Activated gamma-delta T cell treated with Interleukin-2 at 50 U/mL for 16 hours (primary cell): ENCODE measurements at places on chromosomes 7 and 10.

DNA sequence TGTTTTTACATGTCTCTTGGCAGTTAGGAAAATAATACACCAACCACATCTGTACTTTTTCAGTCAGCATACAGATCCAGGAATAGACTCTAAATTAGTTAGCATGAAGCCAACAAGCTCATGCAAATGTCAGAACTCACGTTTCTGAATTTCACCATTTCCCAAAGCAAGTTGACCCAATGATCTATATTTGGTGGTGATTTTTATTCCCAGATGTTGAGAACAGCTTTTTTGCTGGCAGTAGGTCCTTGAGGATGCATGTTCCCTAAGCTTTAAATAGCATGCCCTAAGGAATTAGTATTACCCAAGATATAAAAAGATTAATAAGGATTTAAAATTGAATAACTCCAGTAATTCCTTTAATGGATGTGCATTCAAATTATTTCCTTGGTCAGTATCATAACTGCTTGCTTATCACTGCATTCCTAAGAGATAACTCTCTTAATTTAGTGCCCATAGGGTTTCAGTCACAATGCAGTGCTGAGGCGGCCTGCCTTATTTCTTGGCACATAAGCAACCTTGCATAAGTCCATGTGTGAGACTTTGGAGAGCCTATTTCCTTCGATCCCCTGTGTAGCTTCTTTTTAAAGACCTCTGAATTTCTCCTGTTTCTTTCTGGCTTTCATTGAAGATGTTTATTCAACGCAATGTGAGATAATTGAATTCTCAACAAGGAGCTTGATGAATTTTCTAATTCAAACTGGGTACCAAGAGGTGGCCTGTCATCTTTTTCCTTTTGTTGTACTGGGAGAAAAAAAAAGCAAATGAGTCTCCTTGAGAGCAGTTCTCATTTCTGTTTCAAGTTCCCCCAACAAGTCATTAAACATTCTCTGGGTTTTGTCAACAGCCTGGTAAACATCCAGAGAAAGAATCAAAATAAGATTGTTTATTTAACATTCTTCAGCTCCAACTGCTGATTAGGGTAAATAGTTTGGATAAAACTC, 135.3 kb upstream of the MEOX2 start:
- DNase-seq = no peak

DNA sequence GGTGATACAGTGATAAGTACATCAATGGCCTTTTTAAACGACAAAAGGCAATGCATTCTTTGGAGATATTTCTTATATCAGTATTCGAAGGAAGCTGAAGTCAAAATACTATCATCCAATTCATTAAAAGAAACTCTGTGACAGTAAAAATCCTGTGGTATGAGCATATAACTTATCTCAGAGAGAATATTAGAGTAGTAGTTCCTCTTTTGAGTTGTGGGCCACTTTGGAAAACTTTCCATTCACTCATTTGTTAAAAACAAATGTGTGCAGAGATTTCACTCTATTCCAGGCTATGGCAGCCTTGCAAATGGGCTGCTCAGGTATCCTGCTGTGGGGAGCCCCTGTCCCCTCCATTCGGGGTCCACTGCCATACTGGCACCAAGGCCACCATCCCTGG, 55.3 kb upstream of the ZNF438 start:
- no peak for DNase-seq

GRCh38 chr7:90311175-90311574, 9.9 kb downstream of the FAM237B start:
- DNase-seq = no peak

DNA sequence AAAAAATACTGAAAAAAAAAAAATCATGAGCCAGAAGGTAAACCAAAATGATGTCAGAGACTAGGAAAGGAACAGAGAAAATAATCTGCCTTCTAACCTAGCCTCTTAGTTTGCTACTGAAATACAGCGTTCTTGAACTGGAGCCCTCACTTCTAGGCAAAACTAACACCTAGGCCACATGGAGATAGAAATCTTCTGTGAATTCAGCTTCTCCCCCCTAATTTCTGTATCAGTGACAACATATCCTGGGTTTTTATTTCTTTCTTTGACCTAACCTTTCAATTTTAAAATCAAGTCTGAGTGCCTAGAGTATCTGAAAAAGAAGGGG, 100.1 kb upstream of the GLCCI1 start:
- no peak for DNase-seq

DNA sequence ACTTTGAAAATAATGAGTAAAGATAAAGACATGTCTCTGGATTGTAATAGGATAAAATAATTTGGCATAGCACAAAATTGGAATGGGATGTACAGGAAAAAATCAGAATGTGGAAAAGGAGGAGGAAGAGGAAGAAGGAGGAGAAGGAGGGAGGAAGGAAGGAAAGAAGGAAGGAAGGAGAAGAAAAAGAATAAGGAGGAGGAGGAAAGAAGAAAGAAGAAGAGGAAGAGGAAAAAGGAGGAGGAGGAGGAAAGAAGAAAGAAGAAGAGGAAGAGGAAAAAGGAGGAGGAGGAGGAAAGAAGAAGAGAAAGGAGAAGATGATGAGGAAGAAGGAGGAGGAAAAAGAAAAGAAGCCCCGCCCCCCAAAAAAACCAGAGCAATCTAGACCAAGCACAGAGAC, 95.9 kb downstream of the ST8SIA6 start:
- no peak for DNase-seq

GRCh38 chr7:152859781-152860191, 100.2 kb downstream of the ACTR3B start:
- DNase-seq = no peak

GRCh38 chr7:34060196-34060947, 155.0 kb downstream of the BMPER start:
- no peak for DNase-seq

DNA sequence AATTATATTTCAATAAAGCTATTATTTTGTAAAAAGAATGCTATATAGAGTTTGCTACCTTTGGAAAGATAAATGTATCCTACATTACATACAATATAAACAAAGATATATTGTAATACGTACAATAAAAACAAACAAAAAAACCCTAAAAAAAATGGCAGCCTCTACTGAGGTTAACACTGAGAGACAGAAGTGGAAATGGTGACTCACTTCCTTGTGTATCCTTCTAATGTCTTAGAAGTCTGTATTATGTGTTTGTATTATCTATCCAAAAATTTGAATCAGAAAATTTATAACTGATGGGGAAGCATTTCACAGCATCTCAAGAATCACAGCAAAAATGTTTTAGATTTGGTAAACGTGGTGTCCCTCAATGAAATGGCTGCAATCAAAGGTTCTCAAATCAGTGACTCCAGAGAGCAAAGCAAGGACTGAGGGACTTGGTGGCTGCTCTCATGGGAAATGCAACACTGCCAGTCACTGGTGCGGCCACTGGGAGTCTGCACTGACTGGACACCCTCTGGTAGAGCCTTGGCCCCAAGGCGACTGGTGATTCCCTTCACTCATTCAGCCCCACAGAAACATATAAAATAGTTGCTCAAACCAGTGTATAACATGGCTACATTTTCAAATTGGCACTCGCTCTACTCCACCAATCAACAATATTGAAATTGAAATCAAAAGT, 53.8 kb downstream of the PANK1 start:
- DNase-seq = no peak

DNA sequence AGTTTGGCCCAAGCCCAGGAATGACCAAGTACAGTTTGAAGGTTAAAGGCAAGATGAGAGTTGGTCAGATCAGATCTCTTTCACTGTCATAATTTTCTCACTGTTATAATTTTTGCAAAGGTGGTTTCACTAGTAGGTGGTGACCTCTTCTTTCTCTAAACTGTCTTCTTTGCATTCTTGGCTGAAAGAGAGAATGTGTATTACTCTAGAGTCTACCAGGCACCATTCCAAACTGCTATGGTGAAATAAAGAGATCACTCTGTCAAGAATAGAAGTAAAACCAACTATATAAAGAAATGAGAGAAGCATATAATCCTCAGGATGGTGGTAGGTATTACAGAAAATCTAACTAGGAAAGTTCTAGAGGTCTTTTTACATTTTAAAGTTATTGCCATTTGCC, 72.7 kb downstream of the DYNC1I1 start:
- no peak for DNase-seq

GRCh38 chr10:21724687-21725367, 190.8 kb downstream of the MLLT10 start:
- DNase-seq = peak; percentile 61

DNA sequence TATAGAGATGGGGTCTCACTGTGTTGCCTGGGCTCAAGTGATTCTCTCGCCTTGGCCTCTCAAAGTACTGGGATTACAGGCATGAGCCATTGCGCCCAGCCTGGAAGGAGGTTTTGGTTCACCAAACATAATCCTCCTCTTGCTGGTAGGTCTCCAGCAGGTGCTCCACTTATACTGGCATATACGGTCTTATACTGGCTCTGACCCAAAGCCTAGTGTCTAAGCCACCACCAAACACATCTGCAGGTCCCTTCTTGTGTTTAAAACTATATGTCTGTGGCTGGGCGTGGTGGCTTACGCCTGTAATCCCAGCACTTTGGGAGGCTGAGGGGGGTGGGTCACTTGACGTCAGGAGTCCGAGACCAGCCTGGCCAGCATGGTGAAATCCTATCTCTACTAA, 5.4 kb downstream of the MBLAC1 start:
- DNase-seq = no peak

GRCh38 chr10:133009218-133009950, 67.0 kb upstream of the CFAP46 start:
- no peak for DNase-seq

GRCh38 chr7:135831455-135832195, 83.0 kb upstream of the FAM180A start:
- no peak for DNase-seq

GRCh38 chr10:132588301-132589013, 50.9 kb downstream of the INPP5A start:
- DNase-seq = no peak

- DNase-seq = no peak
Measured at GRCh38 chr10:121418126-121418777, 180.0 kb downstream of the FGFR2 start.

DNA sequence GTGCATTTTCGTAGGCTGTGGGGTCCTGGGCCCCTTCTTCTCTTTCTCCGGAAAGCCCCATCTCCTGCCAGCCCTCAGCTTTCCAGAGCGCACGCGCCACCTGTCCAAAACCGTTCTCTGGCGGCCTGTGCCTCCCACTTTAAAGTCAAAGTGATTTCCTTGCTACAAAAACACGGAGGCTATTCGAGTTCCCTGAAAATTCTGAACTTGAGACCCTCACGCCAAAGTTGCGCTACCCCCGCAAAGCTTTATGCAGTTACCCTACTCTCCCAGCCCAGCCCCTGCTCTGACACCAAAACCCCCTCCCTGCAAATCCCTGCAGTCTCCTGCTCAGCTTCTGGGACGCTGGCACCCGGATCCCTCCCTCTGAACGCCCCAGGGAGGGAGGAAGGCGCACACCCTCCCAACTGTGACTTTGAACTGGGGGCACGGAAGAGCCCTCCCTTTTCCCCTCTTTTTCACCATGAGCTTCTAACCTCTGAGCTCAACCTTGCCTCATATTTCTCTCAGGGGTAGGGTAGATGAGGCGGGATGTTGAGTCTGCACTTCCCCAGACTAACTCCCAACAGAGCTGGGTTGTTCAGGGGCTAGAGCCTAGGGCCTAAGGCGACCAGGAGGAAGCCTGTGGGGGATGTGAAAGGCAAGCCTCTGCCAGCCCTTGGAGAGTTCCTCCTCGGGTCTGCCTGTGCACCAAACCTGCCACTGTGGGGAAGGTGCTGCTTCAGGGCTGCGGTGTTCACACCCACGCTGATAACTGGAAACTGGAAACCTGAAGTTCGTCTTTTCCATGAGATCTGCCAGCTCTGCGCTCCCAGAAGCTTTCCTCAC, 2.7 kb upstream of the PAX4 start:
- no peak for DNase-seq

- DNase-seq = no peak
Measured at GRCh38 chr7:158849768-158850544, 6.4 kb upstream of the DYNC2I1 start.

DNA sequence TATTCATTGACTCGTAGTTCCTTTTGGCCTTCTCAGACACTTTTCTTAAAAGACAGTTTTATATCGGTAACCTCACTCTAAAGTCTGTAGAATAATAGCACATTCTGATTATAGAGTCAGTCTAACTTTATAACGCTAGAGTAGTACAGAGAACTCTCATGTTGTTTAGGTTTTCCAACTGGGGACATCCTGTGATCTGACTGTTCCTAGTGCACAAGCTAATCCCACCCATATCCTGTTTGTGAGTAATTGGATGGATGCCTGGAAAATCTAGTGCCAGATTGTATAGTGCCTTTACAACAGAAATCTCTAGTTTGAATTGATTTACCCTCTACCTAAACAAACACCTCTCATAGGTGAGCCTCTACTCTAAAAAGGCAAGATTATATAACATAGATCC, 107.4 kb downstream of the ZEB1 start:
- DNase-seq = no peak

DNA sequence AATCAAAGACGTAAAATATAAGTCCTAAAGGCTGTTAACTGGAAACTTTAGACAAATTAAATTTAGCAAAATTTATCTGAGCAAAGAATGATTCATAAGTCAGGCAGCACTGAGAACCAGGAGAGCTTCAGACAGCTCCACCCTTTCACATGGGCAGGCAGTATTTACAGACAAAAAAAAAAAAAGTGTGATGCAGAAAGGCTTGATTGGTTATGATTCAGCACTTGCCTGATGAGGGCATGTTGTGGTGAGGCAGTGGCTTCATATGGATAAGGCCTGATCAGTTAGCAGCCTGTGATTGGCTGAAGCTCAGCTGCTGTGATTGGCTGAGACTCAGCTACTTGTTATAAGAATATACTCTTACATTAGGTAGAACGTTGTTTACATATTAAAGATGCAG, 495.4 kb upstream of the POM121L12 start:
- DNase-seq = no peak

DNA sequence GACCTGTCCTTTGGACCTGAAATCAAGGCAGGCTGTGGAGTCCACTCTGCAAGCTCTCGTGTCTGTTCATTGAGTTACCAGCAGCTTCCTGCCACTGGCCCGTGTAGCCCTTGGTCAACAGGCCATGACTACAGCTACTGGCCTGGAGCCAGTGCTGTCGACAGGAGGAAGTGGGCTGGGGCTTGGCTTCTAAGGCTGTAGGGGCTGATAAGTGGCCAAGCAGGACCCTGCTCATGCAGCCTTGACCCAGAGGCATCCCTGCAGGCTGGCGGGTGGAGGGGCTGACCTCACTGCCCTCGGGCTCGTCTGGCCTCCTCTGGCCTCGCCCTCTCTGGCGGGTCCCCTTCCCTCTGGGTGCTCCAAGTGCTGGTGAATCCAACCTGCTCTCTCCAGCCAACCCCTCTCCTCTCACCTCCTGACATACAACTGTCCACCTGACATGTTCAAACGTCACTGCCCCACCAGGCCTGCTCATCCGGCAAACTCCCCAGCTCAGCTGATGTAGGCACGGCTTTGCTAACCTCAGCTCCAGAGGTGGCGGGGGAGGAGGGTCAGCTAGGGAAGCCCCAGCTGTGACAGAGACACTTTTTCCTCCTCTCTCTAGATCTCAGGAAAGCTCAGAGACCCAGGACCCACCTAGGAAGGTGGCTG, 188.6 kb upstream of the LYZL2 start:
- DNase-seq = no peak

GRCh38 chr10:86798611-86799010, 42.2 kb downstream of the BMPR1A start:
- no peak for DNase-seq
